ENCODE measurements at places on chromosomes 13 and 19.

- DNase-seq = peak; percentile 64
Observed at GRCh38 chr19:29645911-29646310, 19.4 kb upstream of the PLEKHF1 start.

DNA sequence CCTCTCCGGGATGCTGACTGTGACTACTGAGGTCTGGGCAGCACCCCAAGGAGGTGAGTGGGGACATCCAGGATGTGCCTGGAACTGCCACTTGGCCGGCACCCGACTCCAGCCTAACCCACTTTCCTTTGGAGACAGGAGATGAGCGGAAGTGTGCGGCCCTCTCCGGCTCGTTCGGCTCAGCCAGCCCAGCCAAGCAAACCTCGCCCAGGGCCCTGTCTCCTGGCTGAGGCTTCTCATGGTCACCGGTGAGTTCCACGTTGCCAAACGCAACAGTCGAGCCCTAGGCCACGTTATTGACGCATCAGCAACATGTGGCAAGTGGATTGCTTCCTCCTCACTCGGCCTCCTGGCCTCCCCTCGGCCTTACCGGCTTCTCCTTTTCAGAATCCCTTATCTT is 5.5 kb downstream of the SLC7A10 start:
- DNase-seq = no peak

- DNase-seq = no peak
Observed at GRCh38 chr19:604355-604754, 14.7 kb downstream of the HCN2 start.

- no peak for DNase-seq
Observed at GRCh38 chr19:1558552-1558951, 9.6 kb downstream of the MEX3D start.

GRCh38 chr13:40047322-40047771 is 391.9 kb downstream of the COG6 start:
- no peak for DNase-seq

GRCh38 chr13:73984949-73985691 is 149.1 kb downstream of the KLF12 start:
- no peak for DNase-seq

GRCh38 chr13:74158028-74158427 is 23.8 kb upstream of the KLF12 start:
- DNase-seq = no peak

GRCh38 chr13:91347202-91347995 is at the start of gene MIR17HG:
Gene MIR17HG, plus strand, starts transcription at chr13:91347687.
- DNase-seq = peak; percentile 89

- DNase-seq = no peak
Observed at GRCh38 chr13:105841286-105841685, 694.2 kb downstream of the EFNB2 start.

All from MG63 (cell line).